Adrenal gland (tissue), 19 donors: ENCODE measurements at places on chromosomes 1 and 21. TPM values are rescaled to one million over a fixed set of nuclear protein-coding genes. Genes with fewer than 3 reads are reported as not detected.
A peak's percentile ranks its signal among the peaks of the same experiment; 100 is the strongest.

The OR2T35 gene
- not detected for polyA plus RNA-seq

The CADM3 gene
- polyA plus RNA-seq, result 5.5 TPM

The SPAG17 gene
- polyA plus RNA-seq, result 0.26 TPM

The PARK7 gene
- 274 TPM for polyA plus RNA-seq

DNA sequence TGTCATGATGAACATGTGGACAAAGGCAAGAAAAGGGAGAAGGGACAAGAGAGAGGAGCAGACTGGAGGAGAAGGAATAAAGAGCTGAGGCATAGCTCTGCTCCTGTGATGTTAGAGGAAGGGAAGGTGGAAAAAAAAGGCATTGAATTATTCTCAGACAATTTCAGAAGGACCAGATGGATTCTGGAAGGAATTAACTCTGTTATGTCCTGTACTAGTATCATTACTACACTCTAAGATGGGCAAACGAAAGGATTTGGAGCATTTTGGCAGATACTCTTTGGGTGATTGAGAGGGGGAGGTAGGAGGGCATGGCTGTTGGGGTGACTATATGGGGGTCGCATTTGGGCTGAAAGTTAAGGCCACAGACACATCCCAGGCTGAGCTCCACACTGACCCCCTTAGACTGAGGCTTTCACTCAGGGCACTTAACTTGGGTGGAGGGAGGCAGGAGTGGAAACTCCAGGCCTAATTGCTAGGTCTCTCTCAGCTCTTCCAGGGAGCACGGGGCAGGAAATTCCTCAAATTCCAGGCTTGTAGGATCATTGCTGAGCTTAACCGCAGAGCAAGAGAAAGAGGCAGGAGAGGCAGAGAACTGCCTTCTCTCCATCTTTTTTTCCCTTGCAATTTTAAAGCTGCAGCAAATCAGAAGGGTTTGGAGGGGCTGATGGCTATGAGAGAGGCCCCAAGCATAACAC, 25.9 kb downstream of the KIRREL1 start:
- H3K4me1 ChIP-seq, result peaks cover 46% of the 10 kb centered on the region
- H3K27me3 ChIP-seq, result no peaks in the 10 kb centered on the region
- H3K36me3 ChIP-seq, result no peaks in the 10 kb centered on the region
- DNase-seq, result no peak

DNA sequence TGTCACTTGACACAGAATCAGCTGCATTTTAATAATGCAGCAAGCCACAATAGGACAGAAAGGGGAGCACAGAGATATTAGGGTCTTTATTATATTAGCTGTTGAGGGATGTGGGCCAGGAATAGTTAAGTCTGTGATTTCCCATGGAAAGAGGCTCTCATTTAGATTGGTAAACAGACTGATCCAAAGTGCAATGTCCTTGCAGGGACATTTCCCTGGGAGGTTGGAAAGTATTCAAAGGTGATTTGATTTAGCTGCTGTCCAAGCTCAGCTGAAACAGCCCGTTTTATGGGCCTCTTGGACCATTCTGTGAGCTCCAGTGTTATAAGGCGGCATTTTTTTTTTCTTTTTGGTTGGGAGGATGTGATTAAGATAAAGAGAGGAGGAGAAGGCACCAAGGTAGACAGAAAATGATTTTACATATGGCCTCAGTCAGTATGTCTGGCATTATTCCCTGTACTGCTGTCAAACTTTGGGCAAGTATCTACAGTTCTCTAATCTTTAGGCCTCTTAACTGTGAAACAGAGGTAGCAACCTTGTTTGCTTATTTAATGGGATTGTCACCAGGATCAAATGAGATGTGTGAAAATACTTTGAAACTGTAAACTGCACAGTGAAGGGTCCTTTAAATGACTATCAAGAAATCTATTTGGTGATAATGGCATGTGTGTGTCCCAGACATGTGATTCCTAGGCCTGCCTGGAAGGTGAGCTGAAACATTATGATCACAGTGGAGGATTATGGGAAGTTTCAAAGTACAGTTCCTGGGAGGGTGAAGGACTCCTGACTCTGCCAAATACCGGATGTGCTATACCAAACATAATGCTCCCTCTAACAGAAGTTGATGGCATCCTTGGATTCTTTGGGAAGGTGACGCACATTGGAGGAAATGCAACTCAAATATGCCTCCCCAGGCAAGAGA, 62.2 kb downstream of the NOS1AP start:
- no peak overlapping the region for H3K4me3 ChIP-seq
- no peaks in the 10 kb centered on the region for H3K27me3 ChIP-seq
- H3K4me1 ChIP-seq, result peaks cover 8% of the 10 kb centered on the region
- no peak overlapping the region for H3K27ac ChIP-seq
- no peaks in the 10 kb centered on the region for H3K36me3 ChIP-seq
- DNase-seq, result no peak

- H3K4me3 ChIP-seq, result no peak overlapping the region
- no peak overlapping the region for H3K27ac ChIP-seq
- no peaks in the 10 kb centered on the region for H3K27me3 ChIP-seq
- no peaks in the 10 kb centered on the region for H3K4me1 ChIP-seq
- H3K36me3 ChIP-seq, result no peaks in the 10 kb centered on the region
- DNase-seq, result no peak
Observed at GRCh38 chr1:172646653-172647052, 12.2 kb upstream of the FASLG start.

DNA sequence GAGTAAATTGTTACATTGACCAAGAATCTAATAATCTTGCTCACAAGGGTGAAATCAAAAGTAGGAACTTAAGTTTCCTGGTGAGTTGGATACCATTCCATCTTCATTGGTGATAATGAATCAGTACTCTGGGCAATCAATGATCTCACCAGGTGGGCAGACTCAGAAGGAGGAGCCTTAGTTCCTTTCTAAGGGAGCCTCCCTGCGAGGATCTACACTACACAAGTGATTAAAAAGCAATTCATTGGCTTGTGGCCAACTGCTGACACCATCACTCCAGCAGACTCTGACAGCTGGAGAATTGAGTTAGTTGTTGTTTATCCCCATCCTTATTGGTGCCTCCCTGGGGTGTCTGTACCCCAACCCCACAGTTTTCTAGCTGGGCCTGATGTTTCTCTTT, 84.1 kb upstream of the VANGL1 start:
- no peaks in the 10 kb centered on the region for H3K36me3 ChIP-seq
- H3K27ac ChIP-seq, result no peak overlapping the region
- no peaks in the 10 kb centered on the region for H3K4me1 ChIP-seq

GRCh38 chr1:85330214-85330631, 53.8 kb upstream of the BCL10 start:
- peaks cover 11% of the 10 kb centered on the region for H3K4me1 ChIP-seq
- no peak for DNase-seq

DNA sequence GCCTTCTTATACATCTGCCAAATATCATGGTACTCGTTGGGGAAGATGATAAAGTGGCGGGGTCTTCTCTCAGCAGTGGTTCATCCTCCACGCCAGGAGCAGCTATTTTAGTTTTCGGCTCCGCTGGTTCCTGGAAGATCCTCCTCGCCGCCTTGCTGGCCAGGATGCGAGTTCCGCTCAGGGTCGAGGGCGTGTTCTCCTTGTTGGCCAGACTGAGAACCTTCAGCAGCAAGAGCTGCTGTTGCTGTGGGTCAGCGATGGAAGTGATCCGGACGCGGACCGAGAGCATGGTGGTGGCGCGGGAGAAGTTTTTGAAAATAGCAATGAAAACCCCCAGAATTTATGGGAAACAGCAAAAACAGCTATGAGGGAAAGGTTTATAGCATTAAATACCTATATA, 11.4 kb upstream of the CFAP126 start:
- H3K36me3 ChIP-seq, result no peaks in the 10 kb centered on the region
- no peak overlapping the region for H3K4me3 ChIP-seq
- H3K4me1 ChIP-seq, result no peaks in the 10 kb centered on the region
- peak; percentile 81 for DNase-seq
- H3K27me3 ChIP-seq, result no peaks in the 10 kb centered on the region
- H3K27ac ChIP-seq, result no peak overlapping the region

DNA sequence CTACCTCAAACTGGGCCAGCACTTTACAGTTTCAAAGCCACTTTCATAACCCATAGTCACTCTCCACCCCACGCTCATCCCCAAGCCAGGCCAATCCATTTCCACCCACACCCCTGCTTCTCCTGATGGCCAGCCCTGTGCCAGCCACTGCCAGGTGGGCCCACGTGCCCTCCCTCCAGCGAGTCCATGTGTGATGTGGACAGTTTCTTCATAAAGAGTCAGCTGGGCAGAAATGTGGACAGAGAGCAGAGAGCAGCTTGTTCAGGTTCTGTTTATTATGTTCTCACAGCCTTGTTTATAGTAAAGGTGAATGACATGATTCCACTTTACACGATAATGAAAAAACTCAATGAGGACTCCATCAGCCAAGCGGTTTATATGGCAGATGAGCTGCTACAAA, 37.4 kb upstream of the RGS16 start:
- H3K4me1 ChIP-seq, result no peaks in the 10 kb centered on the region
- no peaks in the 10 kb centered on the region for H3K27me3 ChIP-seq
- no peak overlapping the region for H3K27ac ChIP-seq

DNA sequence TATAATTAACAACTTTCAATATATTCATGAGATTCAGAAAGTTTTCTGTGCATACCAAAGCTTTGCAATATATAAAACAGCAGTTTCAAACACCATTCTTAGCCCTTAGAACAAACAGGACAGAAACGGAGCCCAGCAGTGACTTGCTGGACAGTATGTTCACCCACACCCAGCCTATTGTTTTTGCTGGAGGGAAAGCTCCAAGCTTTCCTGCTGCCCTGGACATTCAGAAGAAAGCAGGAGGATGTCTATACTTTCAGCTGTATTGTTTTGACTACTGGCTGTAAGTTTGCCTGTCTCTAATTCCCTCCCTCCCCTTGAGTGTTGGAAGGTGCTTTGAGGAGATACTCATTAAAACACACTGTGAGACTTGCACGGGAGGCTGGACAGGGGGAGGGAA, 9.6 kb downstream of the DENND2C start:
- H3K27me3 ChIP-seq, result no peaks in the 10 kb centered on the region
- no peaks in the 10 kb centered on the region for H3K36me3 ChIP-seq
- DNase-seq, result no peak
- H3K4me3 ChIP-seq, result no peak overlapping the region

DNA sequence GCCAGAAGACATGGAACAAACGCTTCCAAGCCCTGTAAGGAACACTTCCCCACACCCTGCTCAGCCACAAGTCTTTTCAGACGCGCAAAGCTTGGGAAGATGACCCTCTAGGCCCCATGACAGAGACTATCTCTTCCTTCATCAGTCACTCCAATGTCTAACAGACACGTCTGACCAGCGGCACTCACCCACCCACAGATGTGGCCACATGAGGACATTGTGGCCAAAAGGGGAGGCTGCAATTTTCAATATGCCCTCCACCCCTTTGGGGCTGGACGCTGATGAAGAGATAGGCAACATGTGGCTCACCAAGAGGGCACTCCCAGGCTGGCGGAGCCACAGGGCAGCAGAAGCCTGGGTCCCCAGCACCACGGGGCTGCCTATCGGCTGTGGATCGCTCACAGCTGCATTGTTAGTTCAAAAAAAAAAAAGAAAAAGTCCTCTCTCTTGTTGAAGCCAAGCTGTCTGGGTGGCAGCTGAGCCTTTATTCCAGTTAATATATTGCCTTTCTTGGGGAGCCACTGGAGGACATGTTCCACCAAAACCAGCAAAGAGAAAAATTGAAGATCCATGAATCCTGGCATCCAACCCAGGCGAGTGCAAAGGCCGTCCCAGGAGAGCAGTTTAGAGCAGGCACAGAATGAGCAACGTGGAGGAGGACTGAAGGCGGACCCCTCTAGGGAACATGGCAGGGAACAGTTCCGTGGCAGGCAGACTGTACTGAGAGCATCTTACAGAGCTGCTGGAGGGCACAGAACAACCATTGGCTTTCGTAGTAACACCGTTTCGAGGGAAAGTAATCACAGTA, 52.7 kb upstream of the GPR153 start:
- no peak for DNase-seq
- H3K27me3 ChIP-seq, result no peaks in the 10 kb centered on the region
- no peaks in the 10 kb centered on the region for H3K36me3 ChIP-seq
- H3K27ac ChIP-seq, result no peak overlapping the region
- H3K4me3 ChIP-seq, result no peak overlapping the region

DNA sequence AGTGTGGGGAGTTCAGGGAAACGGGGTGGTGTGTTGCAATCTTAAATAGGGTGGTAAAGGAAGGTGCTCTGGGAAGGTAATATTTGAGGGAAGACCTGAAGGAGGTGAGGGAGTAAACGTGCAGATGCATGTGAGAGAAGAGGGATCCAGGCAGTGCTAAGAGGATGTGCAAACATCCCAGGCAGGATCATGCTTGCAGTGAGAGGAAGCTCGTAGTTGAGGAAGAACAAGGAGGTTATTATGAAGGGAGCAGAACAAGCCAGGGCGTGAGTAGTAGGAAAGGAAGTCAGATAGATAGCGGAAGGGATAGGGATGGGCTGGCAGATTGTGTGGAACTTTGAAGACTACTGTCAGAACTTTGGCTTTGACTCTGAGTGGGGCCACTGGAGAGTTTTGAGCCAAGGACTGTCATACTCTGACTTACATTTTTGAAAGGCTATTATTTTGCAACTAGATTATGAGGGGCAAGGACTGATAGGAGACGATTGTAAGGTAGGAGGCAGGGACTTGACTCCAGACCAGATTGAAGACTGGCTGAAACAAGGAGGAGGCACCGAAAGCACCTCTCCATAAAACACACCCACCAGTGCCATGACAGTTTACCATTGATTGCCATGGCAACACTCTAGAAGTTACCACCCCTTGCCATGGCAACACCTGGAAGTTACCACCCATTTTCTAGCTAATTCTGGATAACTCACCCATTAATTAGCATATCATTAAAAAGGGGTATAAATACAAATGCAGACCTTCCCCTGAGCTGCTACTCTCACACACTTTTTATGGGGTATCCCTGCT, 67.0 kb downstream of the XCL2 start:
- H3K27ac ChIP-seq, result no peak overlapping the region
- no peaks in the 10 kb centered on the region for H3K36me3 ChIP-seq
- no peak overlapping the region for H3K4me3 ChIP-seq
- no peak for DNase-seq

DNA sequence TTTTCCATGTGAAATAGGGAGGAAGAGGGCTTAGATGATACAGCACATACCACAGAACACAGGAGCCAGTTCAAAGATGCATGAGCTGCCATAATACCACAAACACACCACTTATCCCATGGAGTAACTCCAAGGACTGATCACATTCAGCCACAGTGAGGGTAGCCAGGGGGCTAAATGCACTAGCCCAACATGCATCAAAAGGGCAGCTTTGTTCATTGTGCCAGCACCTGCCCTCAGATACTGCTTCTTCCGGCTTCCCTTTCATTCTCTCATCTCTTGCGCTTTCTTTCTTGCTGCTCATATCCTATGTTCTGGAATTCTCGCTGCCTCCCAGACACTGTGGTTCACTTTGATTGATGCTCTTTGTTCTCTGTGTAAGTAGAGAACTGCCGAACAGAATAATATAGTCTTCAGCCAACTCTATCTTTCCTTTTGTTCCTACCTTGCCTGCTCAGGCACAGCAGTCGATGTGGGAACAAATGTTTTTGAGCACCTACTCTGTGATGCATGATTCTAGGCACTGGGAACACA, 50.0 kb upstream of the SYT6 start:
- no peaks in the 10 kb centered on the region for H3K4me1 ChIP-seq
- no peaks in the 10 kb centered on the region for H3K36me3 ChIP-seq
- no peak overlapping the region for H3K4me3 ChIP-seq
- H3K27me3 ChIP-seq, result peaks cover 13% of the 10 kb centered on the region
- DNase-seq, result no peak
- no peak overlapping the region for H3K27ac ChIP-seq
